ENCODE measurements at places on chromosomes 3 and 15.

GRCh38 chr3:12198301-12198700 is 39.6 kb upstream of the TIMP4 start:
- DNase-seq: no peak

DNA sequence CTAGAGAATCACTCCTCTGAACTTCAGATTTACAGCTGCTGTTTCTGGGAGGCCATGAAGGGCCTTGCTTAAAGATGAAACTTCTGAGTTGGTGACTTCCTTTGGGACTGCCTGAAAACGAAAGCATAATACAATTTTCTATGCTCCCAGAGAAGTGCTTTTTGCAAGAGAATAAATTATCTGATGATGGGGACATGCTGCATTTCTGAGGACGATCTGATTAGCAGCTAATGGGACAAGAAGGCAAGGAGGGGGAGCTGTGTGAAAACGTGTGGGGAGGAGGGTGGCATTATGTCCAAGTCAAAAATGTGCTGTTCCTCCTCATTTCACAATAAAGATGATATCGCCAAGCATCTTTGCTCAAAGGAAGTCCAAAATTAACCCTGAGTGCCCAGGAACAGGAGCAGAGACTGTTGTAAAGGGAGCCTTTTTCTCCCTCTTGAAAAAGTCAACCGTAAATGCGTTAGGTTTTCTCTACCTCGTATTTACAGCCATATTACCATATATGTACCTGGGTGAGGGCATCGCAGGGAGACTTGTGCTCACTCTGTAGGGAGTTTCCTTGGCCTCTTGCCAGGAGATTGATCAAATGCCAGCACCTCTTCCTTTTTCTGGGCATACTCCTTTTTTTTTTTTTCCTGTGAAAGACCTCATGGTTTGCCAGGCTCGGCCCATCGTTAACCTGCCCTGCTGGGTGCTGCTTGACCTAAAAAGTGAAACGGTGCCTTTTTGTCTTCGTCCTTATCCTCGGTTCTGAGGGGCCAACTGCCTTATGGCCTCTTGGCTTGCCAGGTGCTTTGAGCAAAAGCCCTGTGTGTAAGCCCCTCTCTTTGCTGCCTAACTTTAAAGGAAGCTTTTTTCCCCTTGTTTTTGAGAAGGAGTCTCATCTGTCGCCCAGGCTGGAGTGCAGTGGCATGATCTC is 11.5 kb downstream of the ITPR1 start:
- DNase-seq: no peak

GRCh38 chr3:187207062-187207461 is 9.8 kb downstream of the RTP1 start:
- DNase-seq: no peak

DNA sequence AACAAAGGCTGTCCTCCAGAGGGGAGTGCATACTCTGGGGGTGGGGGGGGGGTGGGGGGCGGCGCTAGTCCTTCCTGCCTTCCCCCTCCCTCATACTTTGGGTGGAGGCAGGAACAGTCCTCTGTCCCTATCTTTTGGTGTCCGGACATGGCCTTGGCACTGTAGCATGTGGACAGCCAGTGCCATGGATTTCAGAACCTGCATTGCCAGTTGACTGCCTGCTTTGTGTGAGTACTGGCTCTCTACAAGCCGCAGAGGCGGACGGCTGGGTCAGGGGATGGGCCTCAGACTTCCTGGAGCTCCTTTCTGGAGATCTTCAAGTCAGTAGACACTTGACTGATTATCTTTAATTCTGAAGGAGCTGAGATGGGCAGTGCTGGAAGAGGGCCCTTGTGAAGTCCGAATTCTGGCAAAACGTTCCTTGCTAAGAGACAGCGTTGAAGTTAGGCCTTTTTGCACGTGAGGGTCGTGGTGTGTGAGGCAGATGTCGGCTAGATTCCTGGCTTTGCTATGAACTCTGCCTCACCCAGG is 2.5 kb downstream of the CLDN11 start:
- DNase-seq: no peak

- DNase-seq: no peak
These were observed 8.5 kb downstream of the LIPC start for GRCh38 chr15:58440158-58440910.

DNA sequence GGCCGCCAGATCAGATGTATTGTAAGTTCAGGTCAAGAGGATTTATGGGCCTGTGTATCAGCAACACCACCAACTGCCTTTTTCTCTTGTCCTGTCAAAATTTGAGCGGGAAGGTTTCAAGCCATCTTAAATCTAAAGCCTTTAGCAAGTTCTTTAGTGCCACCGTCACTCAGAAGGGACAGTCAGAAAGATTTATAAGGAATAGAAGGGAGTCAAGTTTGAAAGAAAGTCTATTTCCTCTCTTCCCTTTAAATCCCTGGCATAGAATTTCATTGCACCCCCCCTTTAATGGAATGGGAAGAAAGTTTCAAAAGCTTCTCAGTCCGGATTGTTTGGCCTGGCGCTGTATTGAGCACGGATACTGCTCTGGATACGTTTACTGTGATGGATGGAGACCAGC is 359.4 kb downstream of the FEZF2 start:
- DNase-seq: no peak

- no peak for DNase-seq
These were observed 245.9 kb upstream of the IGF1R start for GRCh38 chr15:98402486-98402885.

DNA sequence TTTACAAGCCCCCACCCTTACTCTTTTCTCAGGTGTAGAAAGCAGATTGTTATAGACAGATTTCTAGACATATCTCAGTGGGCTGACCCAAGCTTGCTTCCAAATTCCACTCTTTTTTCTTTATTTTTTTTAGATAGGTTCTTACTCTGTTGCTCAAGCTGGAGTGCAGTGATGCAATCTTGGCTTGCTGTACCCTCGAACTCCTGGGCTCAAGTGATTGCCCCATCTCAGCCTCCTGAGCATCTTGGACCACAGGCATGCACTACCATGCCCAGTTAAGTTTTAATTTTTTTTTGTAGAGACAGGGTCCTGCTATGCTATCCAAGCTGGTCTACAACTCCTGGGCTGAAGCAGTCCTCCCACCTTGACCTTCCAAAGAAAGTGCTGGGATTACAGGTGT is 53.5 kb upstream of the ADAMTS9 start:
- no peak for DNase-seq

- DNase-seq: peak; percentile 17
These were observed 11.9 kb upstream of the ALDH1A2 start for GRCh38 chr15:58077427-58077826.

DNA sequence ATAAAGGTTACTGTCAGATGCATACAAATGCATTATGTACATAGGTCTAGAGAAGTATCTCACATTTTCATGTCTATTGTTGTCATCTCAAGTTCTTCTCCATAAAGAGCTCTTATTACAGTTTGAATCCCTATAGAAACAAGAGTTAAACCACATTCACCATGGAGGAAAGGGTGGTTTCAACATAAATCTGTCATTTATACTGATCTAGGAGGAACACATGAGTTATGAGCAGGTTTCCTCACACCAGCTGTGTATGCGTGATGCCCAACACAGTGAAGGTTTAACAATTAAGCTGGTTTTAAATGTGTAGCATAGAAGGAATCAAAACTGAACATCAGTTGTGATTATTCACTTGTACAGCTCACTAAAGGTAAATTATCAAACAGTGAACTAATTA is 251.7 kb downstream of the KCNMB2 start:
- no peak for DNase-seq

- DNase-seq: no peak
These were observed 22.3 kb upstream of the SMCO1 start for GRCh38 chr3:196537319-196537984.

GRCh38 chr3:123286308-123287023 is 84.7 kb downstream of the SEC22A start:
- DNase-seq: no peak

- DNase-seq: no peak
These were observed 63.7 kb downstream of the BDH1 start for GRCh38 chr3:197491923-197492664.

- no peak for DNase-seq
These were observed 1534.6 kb downstream of the SI start for GRCh38 chr3:163543662-163544061.

DNA sequence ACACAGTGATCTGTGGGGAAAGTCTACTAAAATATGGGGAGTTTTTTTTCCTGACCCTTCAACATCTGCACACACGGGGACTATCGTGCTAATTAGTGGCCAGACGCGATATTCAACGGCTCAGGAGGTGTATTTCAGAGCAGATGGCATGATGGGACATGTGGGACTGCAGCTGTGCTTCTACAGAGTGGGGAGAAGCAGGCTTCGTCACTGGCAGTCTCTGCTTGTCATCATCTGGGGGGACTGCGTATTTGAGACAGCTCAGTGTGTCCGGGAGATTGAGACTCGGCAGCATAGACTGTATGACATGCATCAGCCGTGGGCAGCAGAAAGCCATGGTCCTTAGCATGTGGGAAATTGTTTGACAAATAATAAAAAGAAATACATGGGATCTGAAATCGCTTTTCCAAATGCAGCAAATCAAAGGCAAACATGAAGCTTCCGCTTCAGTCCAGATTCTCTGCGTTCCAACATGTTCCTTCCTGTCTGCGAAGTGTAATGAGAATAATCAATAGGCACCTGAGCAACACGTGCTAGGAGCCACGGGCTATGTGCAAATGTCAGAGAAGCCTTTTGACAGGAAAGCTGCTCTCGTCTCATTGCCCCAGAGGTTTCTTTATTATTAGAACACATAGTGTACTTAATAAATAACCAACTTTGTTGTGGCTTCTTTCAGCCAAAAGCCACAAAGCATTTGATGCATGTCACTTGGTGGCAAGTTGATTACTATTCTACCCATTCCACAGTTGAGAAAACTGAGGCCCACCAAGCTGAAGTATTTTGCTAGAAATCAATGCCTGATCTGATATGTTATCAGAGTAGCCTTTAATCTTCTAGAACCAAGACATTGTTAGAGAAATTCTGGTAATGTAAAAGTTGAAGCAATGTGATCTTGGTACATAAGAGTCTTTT is 276.3 kb downstream of the RYR3 start:
- DNase-seq: no peak

- no peak for DNase-seq
These were observed 64.3 kb downstream of the IGF2BP2 start for GRCh38 chr3:185760550-185760949.

- DNase-seq: no peak
These were observed 25.9 kb upstream of the SNRK start for GRCh38 chr3:43260412-43260811.

- no peak for DNase-seq
These were observed 26.3 kb downstream of the LIPC start for GRCh38 chr15:58458076-58458475.

GRCh38 chr3:140424211-140424610 is 253.7 kb upstream of the TRIM42 start:
- DNase-seq: no peak

GRCh38 chr3:184361532-184361931 is at the start of the genes CLCN2 and POLR2H:
TSS of gene CLCN2 (minus strand) at chr3:184361605. CDS start at chr3:184361479, 126 bp downstream.
TSS of gene POLR2H (plus strand) at chr3:184361710. CDS start at chr3:184363493, 1,783 bp downstream.
- no peak for DNase-seq

GRCh38 chr15:60761505-60761845 is 282.5 kb upstream of the ICE2 start:
- DNase-seq: no peak

All from DMS153 (cell line).